ENCODE measurements at places on chromosomes 1 and 21. TPM values are rescaled to one million over a fixed set of nuclear protein-coding genes. Genes with fewer than 3 reads are reported as not detected.

AXDND1 gene
- 0.45 TPM for total RNA-seq

LCE6A gene
- total RNA-seq, result not detected

PCBP3 gene
- 1.5 TPM for total RNA-seq

SYCP1 gene
- total RNA-seq, result not detected

ATP8B2 gene
- 27.9 TPM for total RNA-seq

RASSF5 gene
- total RNA-seq, result 1.1 TPM

VWA5B1 gene
- not detected for total RNA-seq

BEST4 gene
- 0.17 TPM for total RNA-seq

OR2T11 gene
- not detected for total RNA-seq

SPRR3 gene
- not detected for total RNA-seq

BNIPL gene
- 0.05 TPM for total RNA-seq

NCMAP gene
- total RNA-seq, result 0.06 TPM

DSCAM gene
- total RNA-seq, result not detected

EFNA1 gene
- total RNA-seq, result 28.5 TPM

TSPEAR gene
- total RNA-seq, result not detected

ARHGAP30 gene
- total RNA-seq, result not detected

All from A549 treated with GW870086 at 1 μM for 4 hours (cell line).